Stimulated activated CD4-positive, alpha-beta T cell treated with anti-CD3 and anti-CD28 coated beads, Interleukin-1b, Interleukin-23, amount 100 ng/mL, for 1 hour (primary cell): ENCODE measurements at places on chromosomes 2 and 18.

- DNase-seq: no peak
These were observed 30.9 kb downstream of the PRPF40A start for GRCh38 chr2:152686321-152686720.

GRCh38 chr2:11343650-11344341 lies 640 bp downstream of the ROCK2 start:
- DNase-seq: no peak

GRCh38 chr18:44466997-44467396 lies 213.7 kb upstream of the SETBP1 start:
- DNase-seq: no peak

DNA sequence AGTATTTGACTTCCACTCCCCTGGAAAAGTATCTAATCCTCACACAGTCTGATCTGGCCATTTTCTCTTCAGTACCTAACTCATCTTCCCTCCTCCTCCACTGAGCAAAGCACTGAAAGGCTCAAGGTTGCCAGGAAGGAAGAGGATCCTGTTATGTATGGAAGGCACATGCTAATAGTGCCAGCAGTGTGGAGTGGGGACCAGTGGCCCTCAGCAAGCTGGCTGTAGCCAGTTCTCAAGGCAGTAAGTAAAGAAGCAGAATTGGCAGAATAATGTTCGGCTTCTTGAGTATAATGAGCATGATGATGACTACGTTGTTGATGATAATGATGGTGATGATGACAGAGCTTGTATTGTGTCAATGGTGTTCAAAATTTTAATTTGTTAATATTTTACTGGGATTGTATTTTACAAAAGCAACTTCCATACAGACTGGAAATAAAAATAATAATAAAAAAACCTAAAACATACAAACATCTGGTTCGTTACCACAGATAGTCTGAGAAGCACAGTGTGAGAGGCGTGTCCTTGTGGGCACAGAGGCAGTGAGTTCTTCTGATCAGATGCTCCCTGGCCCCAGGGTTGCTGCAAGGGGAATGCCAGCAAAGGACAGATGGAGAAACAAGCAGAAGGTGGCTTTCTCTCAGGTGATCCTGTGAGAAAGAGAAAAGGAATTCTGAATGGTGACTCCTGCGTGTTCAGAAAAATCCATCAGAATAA lies 528.8 kb downstream of the CMPK2 start:
- DNase-seq: no peak

GRCh38 chr18:34795070-34795732 lies 85.1 kb downstream of the DTNA start:
- DNase-seq: no peak

DNA sequence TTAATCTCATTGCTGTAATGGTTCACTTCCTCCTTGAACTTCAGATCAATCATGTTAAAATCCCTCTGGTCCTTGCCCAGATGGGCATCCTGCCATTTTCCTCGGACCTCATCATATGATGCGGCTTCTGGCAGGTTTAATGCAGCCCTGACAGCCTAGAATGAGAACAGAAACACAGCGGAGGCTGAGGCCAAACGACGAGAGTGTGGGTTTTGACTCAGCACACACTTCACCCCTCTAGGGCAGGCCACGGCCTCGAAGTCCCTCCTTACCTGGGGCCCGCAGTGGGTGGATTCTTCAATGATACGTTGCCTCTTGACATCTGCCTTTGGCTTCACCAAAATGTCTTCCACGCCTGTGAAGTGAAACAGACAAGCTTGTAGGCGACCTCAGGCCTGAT lies 56.8 kb downstream of the POLR1A start:
- DNase-seq: no peak
